ENCODE measurements at places on chromosomes 6 and 20. TPM values are rescaled to one million over a fixed set of nuclear protein-coding genes. Genes with fewer than 3 reads are reported as not detected.

Gene ADAM33
- total RNA-seq: 3.6 TPM

Gene PSORS1C2
- total RNA-seq: not detected

Gene SYNJ2
- total RNA-seq: 7.2 TPM

Gene POM121L2
- total RNA-seq: not detected

Gene SLCO4A1
- total RNA-seq: 1.6 TPM

Gene FABP7
- total RNA-seq: 1,309 TPM

Gene GPX5
- total RNA-seq: not detected

Gene SSTR4
- total RNA-seq: not detected

Gene DNAH8
- under 0.01 TPM for total RNA-seq

Gene LY86
- 2.2 TPM for total RNA-seq
